Esophagus mucosa (tissue), 1 donor: ENCODE measurements at places on chromosomes 16 and 17.

GRCh38 chr17:4161192-4161966 is 18.4 kb downstream of the CYB5D2 start:
- ATAC-seq: peak; percentile 82

GRCh38 chr17:73720187-73720834 is 76.1 kb upstream of the SDK2 start:
- ATAC-seq: peak; percentile 17

- ATAC-seq: peak; percentile 60
Measured at GRCh38 chr17:17568772-17569195, 22.7 kb downstream of the PEMT start.

DNA sequence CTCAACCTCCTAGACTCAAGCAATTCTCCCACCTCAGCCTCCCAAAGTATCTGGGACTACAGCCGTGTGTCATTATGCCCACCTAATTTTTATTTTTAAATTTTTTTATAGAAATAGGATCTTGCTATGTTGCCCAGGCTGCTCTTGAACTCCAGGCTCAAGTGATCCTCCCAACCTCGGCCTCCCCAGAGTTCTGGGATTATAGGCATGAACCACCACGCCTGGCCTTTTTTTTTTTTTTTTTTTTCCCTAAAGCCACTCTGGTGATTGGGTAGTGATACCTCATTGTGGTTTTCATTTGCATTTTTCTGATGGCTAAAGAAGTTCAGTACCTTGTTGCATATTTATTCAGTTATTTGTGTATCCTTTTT is 1.2 kb upstream of the CDR2L start:
- ATAC-seq: no peak

DNA sequence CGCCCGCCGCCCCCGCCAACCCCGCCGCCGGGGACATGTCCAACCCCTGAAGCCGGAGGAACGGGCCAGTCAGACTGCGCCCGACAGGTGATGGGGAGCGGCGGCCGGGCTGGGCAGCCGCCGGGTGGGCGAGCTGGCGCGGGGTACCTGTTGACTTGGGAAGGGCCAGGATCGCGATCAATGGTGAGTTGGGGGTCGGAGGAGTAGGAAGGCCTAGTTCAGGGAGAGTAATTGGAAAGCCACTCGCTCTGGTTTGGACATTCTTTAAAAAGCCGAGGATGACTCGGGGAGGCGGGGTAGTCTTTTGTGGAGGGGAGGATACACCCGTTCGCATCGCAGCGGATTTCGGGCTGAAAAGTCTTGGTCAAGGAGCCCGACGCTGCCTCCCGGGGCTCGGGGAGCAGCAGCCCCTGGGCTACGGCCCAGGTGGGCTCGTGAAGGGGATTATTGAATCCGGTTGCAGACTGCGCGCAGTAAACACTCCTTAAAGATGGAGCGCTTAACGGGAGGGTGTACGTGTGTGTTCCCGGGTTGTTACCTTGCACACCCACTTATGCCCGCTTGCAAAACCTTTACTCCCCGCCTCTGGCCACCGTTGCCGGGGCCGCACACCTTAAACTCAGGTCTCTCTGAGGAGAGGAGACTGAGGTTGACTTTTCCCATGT is 123.8 kb downstream of the GOSR1 start:
- ATAC-seq: peak; percentile 38

GRCh38 chr16:79468631-79469030 is 131.9 kb downstream of the MAF start:
- no peak for ATAC-seq

DNA sequence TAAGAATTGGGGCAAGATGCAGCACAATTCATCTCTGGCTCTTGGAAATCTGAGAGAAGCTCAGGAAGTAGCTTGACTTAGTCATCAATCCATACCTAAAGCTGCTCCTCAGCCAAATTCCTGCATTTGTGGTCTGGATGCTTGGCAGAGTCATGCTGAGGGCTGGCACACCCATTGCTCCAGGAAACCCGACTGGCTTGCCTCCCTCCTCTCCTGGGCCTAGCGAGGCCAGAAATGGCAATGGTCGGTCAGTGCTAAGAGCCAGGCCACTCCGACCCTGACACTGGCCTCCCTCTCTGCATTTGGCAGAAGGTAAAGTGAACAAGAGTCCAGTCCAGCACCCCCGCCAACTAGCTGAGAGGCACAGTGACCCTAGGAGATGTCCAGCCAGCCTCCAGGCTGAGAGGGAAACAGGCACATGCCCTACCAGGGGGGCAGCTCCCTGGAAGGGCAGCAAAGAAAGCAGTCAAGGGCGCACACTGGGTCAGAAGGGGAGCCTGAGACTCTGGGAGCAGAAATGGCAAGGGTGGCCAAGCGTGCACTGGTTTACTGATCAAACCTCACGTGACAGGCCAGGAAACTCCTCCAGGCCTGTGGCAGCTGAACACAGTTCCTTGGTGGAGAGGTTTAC is 10.0 kb downstream of the POLDIP2 start:
- peak; percentile 56 for ATAC-seq

DNA sequence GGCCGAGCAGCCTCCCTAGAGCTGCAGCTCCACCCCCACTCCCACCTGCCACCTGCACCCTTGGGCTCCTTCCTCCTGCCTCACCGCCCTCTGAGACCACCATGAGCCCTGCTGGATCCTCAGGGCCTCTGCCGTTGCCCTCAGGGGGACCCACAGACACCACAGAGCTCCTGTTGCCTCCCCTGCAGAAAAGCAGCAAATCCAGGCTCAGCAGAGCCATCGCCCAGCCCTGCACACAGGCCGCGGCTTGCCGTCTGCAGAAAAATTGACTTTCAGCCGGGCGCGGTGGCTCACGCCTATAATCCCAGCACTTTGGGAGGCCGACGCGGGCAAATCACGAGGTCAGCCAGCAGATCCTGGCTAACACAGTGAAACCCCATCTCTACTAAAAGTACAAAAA is 7.0 kb upstream of the PPP1R27 start:
- peak; percentile 55 for ATAC-seq

DNA sequence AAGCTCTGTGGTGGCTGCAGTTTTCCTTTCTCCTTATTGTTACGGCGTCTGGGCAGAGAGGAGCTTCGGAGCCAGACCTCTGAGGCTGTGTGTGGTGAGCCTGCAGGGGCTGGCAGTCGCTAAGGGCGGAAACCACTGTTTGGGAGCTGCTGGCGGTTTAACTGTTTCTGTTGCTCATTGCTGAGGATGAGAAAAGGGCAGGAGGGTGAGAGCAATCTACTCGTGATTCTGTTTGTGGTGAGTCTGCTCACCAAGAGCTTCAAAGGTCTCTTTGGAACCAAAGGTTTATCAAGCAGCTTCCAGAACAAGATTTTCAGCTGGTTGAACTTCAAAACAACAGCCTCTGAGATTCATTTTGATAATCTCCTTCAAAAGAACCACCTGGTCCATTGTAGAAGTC is 143.9 kb downstream of the ANKFN1 start:
- no peak for ATAC-seq

- no peak for ATAC-seq
Measured at GRCh38 chr17:67438667-67439066, 61.6 kb downstream of the PITPNC1 start.

DNA sequence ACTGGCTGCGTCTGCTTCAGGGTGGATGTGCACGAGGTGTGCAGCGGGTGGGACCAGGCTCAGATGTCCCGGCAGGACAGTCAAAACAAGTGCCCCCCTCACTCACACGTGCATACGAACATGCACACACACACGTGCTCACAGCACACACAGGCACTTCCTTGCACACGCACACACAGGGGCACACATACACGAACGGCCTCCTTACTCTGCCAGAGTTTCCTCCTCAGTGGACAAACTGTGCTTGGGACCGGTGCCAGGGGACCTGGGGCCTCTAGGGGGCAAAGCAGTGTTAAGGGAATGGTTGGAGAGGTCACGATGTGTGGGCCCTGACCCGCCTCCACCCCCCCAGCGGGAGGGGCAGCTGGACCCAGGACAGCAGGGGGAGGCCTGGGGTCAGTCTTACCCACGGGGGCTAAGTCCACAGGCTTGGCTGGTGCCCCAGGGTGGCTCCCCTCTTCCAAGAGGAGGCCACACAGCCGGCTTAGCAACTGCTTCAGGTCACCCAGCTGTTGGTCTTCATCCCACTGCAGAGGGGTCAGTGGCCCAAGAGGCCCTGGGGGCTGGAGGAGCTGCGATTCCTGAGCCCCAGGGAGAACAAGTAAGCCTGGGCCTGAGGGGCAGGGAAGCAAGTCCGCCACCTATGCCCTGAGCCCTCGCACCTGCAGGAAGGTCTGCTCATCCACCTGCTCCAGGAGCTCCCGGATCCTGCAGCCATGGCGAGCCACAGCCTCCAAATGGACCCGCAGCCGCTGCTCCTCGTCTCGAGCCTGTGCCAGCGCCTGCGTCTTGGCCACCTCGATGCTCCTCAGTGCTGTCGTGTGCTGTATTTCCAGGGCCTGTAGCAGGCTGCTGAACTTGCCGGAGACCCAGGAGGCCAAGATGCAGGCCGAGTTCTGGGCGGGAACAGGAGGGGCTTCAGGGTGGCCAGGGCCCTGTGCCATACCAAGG is 4.9 kb downstream of the TRIM65 start:
- ATAC-seq: no peak

GRCh38 chr17:81566461-81567126 is 14.4 kb upstream of the FAAP100 start:
- peak; percentile 62 for ATAC-seq

DNA sequence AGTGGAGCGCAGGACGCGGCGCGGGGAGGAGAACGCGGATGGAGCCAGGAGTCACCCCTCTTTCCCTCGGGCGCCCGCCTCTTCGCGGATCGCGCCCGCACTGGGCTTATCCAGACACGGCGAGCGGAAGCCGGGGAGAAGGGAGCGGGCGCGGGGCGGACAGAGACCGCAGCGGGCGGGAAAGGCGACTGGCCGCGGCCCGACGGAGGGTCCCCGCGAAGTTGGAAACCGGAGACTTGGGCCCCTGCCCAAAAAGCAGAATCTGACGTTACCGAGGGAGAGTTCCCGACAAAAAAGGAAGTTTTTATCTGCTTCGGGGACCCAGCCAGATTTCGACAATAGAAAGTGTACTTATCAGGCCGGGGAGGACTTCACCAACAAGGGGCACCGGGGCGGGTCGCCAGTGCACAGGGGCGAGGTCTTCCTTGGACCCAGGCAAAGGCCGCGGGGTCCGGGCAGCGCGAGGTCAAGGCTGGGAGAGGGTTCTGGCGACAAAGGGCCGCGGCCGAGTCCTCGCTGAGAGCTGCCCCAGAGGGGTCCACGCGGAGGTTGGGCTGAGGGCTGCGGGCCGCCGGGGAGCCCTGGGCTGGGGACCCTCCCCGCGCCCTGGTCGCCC is 519 bp downstream of the ST6GALNAC2 start:
- ATAC-seq: peak; percentile 32

- ATAC-seq: peak; percentile 85
Measured at GRCh38 chr16:20851601-20852000, 45.3 kb downstream of the REXO5 start.

DNA sequence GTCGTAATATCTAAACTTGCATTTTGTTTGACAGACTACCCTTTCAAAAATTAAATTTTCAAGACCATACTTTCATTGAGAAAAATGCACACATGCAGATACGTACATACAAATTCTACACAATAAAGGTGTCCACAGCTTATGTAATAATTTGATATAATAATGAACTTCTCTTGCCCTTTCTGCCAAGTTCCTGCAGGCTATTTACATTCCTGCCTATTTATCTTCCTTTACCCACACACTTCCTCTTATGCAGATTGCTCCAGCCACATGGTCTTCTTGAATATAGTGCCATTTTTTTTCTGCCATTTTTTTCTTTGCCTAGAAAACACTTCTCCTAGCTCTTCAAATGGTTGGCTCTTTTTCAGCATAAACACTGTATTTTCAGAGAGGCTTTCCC is 826.9 kb upstream of the CDH8 start:
- no peak for ATAC-seq

DNA sequence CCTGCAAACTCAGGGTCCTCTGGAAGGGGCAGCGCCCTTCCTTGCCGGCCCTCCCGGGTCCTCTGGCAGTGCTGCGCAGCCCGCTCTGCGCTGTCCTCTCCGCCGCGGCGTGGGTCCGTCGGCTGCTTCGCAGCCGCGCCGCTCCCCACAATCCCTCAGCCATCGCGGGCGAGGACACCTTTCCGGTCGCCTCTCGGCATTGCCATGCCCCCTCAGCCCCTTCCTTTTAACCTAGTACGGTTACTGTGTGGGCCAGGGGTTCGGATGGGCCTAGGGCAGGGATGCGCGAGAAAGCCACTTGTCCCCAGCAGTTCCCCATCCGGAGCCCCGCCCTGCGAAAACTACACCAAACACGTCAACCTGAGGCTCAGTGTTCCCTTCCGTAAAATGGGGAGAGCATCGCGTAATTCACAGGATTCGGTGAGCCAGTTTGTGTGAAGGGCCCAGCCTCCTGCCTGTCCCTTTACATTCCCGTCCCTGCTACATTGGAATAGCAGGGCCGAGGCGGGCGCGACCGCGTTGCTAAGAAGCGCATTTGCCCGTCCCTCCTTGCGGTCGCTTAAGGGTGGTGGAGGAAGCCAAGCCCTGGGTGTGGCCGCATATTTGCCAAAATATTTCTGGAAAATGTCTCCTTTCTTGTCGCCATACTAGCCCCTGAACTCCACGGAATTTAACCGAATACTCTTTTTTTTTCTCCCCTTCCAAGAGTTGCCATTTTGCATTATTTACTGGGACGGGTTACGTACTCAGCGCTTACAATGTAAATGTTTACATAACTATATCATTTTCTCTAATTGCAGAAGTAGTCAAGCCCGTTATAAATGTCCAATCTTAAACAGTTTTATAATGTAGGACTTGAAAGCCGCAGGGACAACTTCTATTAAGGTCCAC is 13.2 kb downstream of the COPZ2 start:
- ATAC-seq: peak; percentile 18

DNA sequence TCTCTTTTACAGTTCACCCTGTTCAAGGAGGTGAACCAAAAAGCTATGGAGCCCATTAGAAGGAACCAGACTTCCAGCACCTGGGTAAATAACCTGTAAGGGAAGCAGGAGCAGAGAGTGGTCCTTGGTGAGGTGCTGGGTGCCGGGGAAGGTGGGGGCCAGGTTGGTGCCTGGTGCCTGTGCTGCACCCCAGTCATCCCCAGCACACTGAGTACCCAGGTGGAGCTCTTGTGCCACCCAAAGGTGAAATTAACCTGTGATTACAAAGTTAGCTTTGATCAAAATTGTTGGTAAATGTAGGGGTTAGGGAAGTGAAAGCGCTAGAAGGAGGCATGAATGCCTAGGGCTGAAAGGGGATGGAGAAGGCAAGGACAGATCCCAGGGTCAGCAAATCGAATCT is 58.6 kb downstream of the CDRT4 start:
- ATAC-seq: no peak

DNA sequence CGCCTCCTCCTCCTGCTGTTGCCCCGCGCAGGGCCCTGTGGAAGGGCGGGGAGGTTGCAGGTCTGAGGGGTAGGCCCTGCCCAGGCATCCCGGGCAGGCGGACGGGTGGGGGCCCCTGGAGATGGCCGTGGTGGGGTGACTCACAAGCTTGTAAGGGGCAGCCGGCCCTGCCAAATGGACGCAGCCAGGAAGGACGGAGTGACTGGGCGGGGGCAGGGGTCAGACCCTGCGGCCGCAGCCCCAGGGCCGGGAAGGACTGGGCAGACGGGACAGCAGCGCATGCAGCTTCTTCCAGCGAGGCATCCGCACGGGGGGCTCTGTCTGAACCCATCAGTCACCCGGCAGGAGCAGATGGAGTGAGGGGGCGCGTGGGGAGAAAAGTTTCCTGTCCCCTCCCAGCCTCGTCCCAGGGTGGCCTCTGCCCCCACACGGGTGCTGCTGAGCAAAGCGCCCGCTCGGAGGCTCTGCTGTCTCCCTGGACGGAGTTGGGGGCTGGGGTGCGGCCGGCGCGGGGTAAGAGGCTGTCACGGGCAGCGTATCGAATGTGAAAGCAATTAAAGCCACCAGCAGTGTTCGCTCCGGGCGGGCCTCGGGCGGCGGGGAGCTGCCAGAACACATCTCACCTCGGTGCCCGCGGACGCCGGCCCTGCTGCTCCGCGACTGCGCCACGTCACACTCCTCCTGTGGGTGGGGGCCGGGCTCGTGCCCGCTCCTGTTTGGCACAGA is 5.4 kb upstream of the PRR35 start:
- peak; percentile 47 for ATAC-seq
